Urothelium cell line (cell line): ENCODE measurements at places on chromosomes 6 and 20.

- no peak for DNase-seq
These were observed 450.1 kb upstream of the MANEA start for GRCh38 chr6:95127261-95127660.

- DNase-seq: no peak
These were observed 80.0 kb downstream of the TCP11 start for GRCh38 chr6:35061102-35061615.

GRCh38 chr6:15365273-15365687 is 119.4 kb downstream of the JARID2 start:
- peak; percentile 63 for DNase-seq

GRCh38 chr6:93677264-93677965 is 258.1 kb upstream of the EPHA7 start:
- DNase-seq: peak; percentile 3

DNA sequence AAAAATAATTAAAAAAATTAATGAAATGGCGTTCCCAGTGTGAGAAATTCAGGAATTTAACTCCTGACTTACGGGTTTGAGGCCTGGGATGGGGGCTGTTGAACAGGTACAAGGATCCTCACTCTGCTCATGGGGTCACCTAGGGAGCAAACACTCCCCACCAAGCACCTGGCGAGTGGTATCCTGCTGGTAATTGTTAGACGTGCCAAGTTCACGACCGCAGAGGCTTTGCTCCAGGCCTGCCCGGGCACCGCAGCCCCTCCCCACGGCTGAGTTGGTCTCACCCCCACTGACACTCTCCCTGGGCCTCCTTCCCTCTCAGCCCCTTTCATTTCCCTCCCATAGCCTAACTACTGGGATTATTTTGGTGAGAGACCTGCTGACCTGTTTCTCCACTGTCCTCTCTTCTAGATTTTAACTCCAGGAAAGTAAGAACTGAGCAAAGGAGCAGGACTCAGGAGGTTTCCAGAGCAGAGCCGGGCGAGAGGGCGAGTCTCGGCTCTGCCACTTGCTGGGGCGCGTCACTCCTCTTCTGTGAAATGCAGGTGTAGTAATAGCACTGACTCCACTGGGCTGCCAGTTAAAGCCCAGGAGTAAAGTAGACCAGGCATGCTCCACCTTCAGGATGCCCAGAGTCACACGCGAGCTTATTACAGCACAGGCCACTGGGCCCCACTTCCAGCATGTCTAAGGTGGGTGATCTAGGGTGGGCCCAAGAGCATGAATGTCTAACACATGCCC is 22.8 kb downstream of the BMP7 start:
- DNase-seq: no peak

DNA sequence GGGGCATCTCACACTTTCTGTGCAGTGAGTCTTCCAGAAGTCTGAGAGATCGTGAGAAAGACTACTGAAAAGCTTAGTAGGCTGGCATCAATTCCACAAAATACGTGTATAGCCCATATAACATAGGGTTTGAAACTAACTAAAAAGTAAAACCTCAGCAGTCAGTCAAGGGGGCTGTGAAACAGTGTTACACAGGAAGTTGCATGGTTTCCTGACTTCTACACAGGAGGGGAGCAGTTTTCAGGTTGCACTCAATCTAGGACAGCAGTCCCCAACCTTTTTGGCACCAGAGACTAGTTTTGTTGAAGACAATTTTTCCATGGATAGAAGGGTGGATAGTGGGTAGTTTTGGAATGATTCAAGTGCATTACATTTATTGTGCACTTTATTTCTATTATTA is 4.7 kb upstream of the LY86 start:
- no peak for DNase-seq

GRCh38 chr6:131782764-131783163 is 25.1 kb upstream of the ENPP1 start:
- DNase-seq: no peak

GRCh38 chr6:41551086-41551700 is 5.0 kb downstream of the FOXP4 start:
- no peak for DNase-seq

- no peak for DNase-seq
These were observed 272.2 kb downstream of the CDC5L start for GRCh38 chr6:44659726-44660125.

DNA sequence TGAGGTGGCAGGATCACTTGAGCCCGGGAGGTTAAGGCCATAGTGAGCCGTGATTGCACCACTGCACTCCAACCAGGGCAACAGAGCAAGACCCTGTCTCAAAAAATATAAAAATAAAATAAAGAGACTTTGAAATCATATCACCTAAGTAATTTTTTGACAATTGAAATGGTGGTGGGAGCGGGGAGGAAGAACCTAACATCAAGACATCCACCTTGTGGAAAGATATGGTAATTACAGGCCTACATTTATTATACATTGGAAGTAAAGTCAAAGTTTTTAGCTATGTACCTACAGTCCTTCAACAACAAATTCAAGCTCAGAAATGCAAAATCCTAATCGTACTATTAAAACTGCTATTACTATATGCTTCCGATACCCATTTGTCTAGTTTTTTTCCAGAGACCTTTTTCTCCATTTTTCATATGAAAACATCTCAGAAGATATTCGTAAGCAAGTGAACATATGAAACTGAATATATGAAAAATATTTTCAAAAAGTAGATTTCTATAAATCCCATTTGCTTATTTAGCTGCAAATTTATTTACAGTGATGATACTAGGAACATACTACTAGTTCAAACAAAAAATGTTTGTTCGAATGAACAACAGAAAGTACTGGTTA is 83.3 kb downstream of the SYCP2 start:
- peak; percentile 52 for DNase-seq

GRCh38 chr6:166904101-166904746 is 52.1 kb downstream of the RNASET2 start:
- no peak for DNase-seq

- no peak for DNase-seq
These were observed 11.5 kb upstream of the SLC22A7 start for GRCh38 chr6:43286456-43286979.

DNA sequence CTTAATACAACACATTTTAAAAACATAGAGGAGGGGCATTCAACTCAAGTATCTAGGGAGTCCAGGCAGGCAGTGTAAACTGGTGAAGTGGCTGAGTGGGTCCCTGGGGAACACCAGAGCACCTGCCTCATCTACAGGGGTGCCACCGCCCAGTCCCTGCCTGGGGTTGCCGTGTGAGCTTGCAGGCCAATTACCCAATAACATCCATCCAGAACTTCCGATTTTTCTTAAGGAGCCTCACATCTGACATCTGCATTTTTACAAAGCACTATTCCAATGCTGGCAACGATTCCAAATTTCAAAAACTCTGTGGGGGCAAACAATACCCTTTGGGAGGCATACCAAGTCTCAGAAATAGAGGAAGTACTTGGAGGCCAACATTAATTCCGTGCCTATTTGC is 288.4 kb upstream of the TSHZ2 start:
- no peak for DNase-seq

DNA sequence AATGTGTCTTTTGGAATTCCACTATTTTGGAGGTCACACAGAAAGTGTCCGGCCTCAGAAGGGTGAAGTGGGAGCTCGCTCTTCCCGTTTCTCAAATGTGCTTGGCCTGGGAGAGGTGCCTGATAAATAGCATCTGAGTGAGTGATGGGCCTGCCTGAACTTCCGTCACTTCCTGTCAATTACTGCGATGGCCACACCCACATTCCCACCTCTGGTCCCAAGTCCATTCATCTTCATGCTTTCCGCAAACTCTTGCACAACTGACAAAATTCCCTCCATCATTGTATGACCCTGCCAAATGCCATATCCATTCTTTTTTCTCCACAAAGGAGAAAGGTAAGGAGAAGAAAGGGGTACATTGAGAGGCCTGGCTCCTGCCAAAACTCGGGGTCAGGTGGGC is 169.0 kb downstream of the QKI start:
- DNase-seq: no peak

- DNase-seq: no peak
These were observed 25.1 kb upstream of the ZSCAN9 start for GRCh38 chr6:28200020-28200419.

GRCh38 chr20:62697468-62697912 is 11.1 kb upstream of the NTSR1 start:
- no peak for DNase-seq

DNA sequence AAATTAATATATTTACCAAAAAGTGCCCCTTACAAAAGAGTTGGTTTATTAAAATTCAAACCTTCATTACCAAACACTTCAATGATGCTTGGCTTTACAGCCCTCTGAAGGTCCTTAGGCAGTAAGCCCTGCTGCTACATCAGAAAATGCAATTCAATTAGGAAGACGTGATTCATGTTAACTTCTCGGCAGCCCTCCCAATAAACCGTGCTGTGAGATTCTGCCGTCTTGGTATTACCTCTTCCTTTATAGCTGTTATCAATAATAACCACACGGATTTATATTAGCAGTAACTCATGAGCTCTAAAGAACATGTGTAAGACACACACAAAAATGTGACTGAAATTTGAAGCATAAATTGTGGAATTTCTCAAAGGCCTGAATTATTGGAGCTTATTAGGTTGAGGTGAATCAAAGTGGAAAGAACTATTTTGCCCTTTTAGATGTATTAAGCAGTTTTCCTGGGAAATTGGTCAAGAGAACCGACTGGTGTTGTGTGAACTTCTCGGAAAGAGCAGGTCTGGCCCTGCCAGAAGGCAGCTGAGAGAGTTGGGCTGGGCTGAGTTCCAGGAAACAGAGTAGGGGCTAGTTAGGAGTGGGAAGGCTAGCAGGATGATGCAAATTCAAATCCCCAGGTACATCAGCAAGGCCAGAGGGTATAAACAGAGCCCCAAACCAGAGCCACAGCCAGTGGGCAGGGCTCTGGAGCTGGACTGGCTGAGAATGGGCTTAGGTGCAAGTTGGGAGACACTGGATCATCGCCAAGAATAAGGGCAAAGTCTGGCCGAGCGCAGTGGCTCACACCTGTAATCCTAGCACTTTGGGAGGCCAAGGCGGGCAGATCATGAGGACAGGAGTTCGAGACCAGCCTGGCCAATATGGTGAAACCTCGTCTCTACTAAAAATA is 33.1 kb downstream of the FGD2 start:
- no peak for DNase-seq

GRCh38 chr6:4802312-4802935 is 26.2 kb downstream of the CDYL start:
- DNase-seq: no peak

DNA sequence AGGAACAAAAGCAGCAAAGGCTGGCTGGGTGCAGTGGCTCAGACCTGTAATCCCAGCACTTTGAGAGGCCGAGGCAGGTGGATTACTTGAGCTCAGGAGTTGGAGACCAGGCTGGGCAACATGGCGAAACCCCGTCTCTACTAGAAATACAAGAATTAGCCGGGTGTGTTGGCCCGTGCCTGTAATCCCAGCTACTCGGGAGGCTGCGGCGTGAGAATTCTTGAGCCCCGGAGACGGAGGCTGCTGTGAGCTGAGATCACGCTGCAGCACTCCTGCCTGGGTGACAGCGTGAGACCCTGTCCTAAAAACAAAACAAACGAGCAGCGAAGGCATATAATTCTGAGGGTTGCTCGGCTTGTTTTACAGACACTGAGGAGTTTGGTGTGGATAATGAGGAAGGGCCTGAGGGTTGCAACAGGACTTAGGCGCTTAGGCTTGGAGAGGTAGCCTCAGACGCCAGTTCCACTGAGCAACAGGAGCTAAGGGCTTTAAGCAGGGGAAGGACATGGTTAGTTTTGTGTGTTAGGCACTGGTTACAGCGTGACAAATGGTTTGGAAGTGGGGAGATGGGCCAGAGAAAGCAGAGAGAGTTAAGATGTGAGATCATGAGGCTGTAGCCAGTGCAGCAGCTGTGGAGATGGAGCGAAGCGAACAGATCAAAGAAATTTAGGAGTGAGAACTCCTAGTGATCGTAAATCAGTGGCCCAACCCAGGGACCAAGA is 1.2 kb downstream of the MYH7B start:
- no peak for DNase-seq

GRCh38 chr6:317448-318144 is 25.3 kb downstream of the DUSP22 start:
- DNase-seq: no peak

- DNase-seq: no peak
These were observed 103.4 kb upstream of the FOXA2 start for GRCh38 chr20:22687676-22688349.

DNA sequence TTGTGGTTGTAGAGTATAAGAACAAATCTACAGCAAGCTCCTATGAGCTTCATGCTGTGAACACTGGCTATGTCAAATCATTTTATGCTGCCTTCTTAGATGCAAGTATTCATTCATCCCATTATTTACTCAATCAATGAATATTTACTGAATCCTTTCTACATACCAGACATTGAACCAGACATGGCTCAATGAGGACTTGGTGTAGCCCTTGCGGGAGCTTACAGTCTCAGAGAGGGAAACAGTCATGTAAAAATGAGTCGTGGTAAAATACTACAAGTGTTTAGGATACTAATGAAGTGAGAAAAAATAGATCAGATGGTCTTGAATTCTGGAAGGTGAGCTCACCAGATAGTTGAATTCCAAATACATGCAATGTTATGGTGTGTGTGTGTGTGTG is 44.8 kb upstream of the ENPP1 start:
- no peak for DNase-seq

DNA sequence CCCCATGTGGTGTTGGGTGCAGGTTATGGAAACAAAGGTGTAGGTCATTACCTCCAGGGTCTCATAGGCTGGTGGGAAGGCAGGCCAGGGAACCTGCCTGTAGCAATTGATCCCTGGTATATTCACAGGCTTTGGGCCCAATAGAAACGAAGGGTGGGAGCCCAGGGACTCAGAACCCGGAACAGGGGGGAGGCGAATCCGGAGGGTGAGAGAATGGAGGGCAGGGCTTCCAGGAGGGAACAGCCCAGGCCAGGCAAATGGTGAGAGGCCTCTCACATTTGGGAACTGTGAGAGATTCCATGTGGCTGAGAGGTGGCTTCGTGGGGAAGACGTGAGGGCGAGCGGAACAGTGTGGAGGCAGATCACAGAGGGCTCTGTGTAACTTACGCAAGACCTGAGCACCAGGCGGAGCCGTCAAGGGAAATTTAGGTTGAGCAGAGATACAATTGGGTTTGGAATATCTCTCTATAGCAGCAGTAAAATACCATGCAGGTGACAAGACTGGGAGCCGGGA is 267.1 kb downstream of the ERMARD start:
- no peak for DNase-seq

GRCh38 chr6:156880913-156881312 is 103.7 kb downstream of the ARID1B start:
- no peak for DNase-seq

DNA sequence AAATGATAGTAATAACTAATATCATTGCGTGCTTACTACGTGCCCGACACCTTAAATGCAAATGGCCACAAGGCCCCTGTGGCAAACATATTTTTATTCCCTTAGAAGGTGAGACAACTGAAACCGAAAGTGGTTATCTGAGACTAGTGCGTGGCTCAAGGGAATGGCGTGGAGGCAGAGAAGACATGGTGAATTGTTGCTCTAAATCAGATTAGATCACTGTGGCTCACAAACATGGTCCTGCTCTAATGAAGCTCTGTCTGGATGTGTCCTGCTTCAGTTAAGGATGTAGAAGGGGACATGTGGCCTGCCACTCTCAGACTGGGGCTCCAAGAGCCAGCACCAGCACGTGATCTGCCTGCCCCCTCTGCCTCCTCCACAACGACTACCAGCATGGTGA is 124.2 kb upstream of the GMDS start:
- no peak for DNase-seq
